NCI-H1694 (cell line): ENCODE measurements at places on chromosomes 5 and 9.

- DNase-seq: no peak
These were observed 1313.7 kb downstream of the PTPRD start for GRCh38 chr9:9299134-9299533.

- no peak for DNase-seq
These were observed 1.3 kb downstream of the GPR150 start for GRCh38 chr5:95620870-95621838.

GRCh38 chr5:28254846-28255245, 1216.5 kb upstream of the CDH9 start:
- DNase-seq: no peak

- DNase-seq: no peak
These were observed 100.4 kb downstream of the ZNF354C start for GRCh38 chr5:179160584-179160983.

DNA sequence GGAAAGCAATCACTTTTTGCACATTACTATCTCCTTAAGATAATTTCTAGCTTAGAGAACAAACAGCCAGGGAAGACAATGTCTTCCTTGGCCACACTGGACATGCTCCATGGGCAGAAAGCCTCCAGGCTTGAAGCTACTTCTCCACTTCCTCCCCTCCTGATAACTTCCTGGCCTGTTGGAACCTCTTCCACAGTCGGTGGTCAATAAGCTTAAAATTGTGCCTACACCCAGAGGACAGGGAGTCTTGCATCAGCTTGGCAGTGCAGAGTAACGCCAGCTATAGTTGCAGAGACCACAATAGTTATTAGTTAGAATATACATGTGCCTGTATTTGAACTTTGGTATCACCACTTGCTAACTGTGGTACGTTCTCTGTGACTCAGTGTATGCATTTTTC, 58.1 kb upstream of the ABCA1 start:
- DNase-seq: no peak

- DNase-seq: no peak
These were observed 9.2 kb upstream of the FYB1 start for GRCh38 chr5:39228596-39228995.

- no peak for DNase-seq
These were observed 562.6 kb downstream of the NR2F1-AS1 start for GRCh38 chr5:93018461-93018860.

DNA sequence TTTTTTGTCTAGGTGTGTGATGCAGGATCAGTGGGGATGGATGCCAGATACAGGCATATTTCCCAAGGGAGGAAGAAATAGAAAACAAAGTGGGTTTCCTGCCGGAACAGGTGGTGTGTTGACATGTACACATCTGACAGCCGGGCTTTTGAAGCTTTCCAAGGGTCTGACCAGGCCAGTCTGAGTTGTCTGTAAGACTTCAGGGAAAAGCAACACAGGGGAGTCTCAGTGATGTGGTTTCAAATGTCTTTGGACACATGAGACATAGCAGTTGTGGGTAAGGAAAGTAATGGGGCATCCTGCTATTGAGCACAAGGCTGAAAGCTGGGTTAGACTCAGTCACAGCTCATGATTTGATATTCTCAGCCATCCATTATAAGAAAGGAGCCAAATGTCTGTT, 274.9 kb downstream of the PIK3R1 start:
- no peak for DNase-seq

GRCh38 chr5:59208474-59208873, 625.6 kb downstream of the RAB3C start:
- DNase-seq: no peak

- DNase-seq: no peak
These were observed 20.0 kb upstream of the GHR start for GRCh38 chr5:42403236-42403635.

DNA sequence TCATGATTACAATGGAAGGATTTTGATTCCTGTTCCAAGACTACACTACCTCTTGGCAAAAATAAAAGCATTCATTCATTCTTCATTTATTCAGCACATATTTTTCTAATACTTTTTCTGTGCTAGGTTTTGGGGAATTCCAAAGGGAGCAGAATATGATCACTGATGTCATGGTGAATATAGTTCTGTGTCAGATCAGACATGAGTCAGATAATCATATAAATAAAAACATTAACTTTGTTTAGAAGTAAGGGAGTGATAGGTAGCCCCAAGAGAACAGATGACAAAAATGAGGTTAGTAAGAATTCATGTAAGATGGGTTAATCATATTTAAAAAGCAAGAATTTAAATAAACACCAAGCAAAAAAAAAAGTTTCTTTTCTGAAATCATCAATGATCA, 94.1 kb upstream of the RANBP6 start:
- DNase-seq: no peak

DNA sequence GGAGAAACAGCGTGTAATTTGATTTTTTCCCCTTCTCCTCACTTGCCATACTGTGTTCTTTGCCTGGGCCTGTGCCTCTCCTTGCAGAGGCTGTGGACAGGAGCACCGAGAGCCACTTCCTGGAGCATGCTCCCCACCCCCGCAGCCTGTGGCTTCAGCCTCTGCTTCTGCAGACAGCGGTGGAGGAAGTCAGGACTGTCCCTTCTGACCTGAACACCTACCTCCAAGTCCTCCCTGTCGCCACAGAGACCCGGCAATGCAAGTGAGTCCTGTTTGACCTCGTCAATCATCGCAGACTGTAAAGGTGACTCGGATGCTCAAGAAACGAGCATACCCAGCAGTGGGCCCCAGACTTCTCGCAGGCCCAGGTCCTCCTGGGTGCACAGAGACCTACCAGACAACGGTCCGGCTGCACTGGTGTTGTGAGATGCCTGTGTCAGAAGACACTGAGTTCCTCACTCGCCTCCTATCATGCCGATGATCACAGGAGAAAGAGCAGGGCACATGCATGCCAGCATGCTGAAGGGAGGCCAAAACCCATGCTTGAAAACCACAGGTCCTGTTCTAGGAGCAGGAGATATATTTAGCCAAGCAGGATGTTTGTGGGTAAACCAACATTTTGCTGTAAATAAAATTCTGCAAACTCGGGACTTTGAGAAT, 198.8 kb downstream of the AUH start:
- DNase-seq: no peak

- no peak for DNase-seq
These were observed 329.0 kb downstream of the ICE1 start for GRCh38 chr5:5751498-5751897.

GRCh38 chr9:106835840-106836239, 27.1 kb upstream of the ZNF462 start:
- DNase-seq: no peak

DNA sequence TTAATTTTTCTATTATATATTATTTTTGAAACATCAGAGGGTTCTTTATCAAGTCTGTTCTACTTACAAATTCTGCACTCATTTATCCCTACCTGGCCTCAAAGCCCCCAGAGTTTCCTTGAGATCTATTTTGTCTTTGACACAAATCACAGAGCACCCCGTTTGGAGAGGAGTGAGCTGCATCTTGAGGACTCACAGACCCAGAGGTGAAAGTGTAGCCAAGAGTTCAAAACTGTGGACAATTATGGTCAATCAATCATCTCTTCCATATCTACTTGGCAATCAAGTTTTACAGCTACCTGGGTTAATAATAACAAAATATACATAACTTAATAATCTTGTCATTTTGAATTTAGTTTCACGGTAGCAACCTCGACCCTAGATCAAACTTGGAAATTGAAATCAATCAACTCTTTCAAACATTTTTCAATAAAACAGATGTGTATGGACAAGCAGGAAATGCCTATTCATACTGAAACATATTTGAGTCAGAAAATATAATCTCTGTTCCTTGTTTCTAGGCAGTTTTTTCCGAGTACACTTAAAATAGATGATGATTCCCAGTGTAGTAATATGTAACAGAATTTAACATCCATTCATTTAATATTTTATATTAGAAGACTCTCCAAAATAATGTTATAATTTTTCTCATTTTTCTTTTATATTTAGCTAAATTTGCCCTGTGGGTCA, 13.7 kb upstream of the SYK start:
- DNase-seq: no peak

GRCh38 chr5:100668511-100668910, 133.3 kb downstream of the FAM174A start:
- DNase-seq: no peak

DNA sequence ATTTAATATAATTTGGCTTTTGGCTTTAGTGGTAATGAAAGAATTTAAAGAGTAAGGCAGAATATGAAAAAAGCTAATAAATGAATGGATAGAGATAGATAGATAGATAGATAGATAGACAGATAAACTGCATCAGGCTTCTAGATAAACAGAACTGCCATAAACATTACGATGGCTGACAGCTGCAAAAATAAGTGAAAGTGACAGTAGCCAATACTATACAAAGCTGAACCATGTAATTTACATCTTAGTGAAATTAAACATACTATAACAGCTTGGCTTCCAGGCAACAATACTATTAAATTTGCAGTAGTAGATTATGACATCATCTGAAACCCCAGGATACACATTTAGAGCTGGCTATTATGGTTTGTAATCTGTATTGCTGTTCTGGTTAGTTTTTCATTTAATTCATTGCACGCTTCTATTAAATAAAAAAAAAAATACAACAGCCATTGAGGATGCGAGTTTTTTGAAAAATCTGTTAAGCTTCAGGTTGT, 1354.8 kb downstream of the PTPRD start:
- no peak for DNase-seq

DNA sequence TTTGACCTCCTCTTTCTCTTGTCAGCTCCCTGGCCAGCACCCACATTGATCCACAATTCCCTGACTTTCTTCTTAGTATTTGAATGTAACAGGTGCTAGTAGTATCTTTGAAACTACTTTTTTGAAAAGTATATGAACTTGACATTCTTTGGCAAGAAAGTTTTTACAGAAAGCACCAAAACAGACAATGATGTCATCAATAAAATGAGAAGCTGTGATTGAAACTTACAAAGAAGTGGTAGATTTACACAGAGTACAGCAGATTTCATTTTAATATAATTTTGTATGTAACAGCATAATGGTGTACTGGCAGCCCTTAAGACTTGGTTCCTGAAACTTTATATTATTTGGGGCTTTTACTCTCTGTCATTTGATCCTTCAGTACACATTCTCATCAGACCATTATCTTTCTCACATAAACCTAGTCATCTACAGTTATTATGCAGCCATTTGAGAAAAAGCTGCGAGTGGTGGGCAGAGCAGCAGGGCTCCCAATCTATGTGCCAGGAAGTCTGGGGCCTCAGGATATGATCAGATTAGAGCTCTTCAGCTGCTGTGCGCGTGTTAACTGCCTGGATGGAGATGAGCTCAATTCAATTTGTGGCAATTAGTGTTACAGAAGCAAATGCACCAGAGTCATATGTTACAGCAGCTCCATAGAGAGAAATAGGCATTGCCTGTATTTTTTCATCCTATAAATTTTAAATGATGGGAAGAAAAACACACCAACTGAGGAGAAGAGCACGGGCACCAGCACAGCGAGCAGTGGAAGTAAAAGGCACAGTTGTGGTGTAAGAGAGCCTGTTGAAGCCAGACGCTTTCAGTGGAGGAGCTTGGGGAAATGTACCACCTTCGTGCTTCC, 126.1 kb downstream of the STARD4 start:
- DNase-seq: peak; percentile 76
